ENCODE measurements at places on chromosomes 1 and 21.

DNA sequence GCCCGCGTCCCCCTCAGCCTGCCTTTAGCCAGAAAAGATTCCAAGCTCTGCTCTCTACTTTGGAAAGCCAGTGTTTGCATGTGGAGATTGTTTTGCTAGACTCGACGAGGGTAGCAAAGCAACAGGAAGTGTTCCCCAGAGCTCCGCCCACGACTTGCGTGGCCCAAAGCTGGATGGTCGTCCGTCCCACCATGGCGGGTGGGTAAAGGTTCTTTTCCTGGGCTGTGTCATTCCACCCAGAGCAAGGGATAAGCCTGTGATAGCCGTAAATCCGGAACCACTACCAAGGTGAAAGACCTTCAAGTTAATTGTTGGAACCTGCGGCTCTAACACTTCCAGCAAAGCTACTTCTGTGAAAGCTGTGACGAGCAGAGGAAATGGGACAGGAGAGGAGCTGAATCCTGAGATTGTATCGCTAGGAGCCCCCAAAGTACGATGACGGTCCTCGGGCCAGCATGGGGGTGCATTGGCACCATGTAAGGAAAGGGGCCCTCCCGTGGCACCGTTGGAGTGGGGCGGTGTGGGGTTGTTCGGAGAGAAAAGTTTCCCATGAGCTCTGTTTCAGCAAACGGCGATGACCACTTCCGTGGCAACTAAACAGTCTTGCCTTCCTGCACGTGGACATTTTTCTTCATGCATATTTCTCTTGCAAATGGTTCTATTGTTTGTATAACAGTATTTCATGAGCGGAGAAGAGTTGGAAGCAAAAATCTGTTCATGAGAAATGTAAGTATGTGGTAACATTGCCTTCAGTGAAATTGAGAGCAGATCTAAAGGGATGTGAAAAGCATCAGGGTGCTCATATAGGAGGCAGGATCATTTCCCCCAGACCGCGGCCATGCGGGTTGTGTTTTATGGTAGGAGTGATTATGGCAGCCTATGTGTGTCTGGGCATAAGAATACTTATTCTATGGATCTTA is 8.4 kb downstream of the MX2 start:
- no peak for DNase-seq

GRCh38 chr1:94068096-94068998 is 52.6 kb downstream of the ABCA4 start:
- DNase-seq = no peak

- no peak for DNase-seq
These were observed 318.9 kb downstream of the LMO4 start for GRCh38 chr1:87647430-87648177.

DNA sequence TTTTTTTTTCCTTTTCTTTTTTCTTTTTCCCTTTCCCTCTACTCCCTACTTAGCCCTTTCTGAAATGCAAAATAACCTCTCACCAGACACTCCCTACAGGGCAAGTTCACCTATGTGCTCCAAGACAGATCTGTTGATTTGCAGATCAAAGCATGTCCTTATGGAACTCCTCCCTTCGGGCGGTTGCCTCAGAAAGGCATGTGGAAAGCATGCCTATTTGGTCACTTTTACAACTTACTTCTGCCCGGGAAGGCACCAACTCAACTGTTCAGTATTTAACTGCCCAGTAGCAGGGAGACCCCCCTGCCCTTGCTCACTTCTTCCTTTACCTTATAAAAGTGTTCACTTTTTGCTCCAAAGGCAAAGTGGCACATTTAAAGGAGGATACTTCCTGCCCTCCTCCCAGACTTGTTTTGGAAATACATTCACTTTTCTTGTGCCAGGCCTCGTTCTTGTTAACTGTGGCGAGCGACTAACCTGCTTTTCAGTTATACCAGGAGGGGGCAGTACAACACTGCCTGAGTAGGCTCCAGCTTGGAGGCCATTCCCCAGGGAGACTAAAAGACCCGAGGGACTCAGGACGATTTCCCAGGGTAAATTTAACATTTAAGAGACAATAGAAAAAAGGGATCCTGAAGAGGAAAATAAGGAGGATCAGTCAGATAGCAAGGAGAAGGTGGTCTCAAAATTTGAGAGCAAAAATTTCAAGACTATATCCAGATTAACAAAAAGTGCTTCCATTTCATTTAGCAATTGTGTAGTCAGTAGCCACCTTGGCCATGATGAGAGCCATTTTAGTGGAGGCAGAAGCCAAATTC is 12.3 kb upstream of the SLAMF7 start:
- DNase-seq = peak; percentile 42

- DNase-seq = no peak
These were observed 160.5 kb downstream of the RASAL2 start for GRCh38 chr1:178254433-178254832.

Measured in fibroblast of skin of scalp (primary cell).